Stimulated activated CD4-positive, alpha-beta T cell treated with anti-CD3 and anti-CD28 coated beads, Interleukin-4, amount 100 ng/mL, for 4 hours (primary cell): ENCODE measurements at places on chromosomes 4 and X.

- DNase-seq, result no peak
These were observed 908 bp downstream of the PCDH10 start for GRCh38 chr4:133149932-133150471.

DNA sequence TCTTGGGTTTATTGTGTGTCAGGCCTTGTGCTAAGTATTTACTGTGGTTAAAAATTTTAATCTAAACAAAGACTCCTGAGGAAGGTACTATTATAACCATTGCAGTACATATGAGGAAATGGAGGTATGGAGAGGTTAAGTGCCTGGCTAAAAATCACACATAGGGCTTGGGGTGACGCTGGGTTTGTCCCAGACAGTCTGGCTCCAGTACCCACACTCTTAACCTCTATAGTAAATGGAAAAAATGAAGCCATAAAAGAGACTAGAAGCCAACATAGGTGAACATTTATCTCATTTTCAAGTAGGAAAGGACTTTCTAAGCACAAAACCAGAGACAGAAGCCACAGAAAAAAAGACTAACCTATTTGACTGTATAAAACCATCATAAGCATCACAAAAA lies 1.9 kb downstream of the FOXP3 start:
- no peak for DNase-seq

DNA sequence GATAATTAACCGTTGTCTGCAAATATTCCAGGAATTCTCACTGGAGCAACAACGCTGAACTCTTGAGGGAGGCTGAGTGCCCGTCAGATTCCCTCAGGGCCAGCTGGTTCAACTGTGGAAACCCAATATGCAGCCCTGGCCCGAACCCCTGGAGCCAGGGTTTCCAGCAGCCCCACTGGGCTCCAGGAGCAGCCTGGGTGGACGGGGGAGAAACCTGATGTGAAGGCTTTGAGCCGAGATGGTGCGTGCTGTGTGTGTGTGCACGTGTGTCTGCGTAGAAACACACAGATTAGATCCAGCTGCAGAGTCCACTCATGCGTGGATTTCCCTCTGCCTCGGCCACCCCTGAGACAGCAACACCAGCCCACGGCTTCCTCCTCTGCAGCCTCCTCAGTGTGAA lies 19.4 kb upstream of the SLC25A6 start:
- DNase-seq, result no peak

GRCh38 chr4:4693258-4693657 lies 151.4 kb upstream of the STX18 start:
- no peak for DNase-seq
